ENCODE measurements at places on chromosomes 12 and 14. TPM values are rescaled to one million over a fixed set of nuclear protein-coding genes. Genes with fewer than 3 reads are reported as not detected.

DNA sequence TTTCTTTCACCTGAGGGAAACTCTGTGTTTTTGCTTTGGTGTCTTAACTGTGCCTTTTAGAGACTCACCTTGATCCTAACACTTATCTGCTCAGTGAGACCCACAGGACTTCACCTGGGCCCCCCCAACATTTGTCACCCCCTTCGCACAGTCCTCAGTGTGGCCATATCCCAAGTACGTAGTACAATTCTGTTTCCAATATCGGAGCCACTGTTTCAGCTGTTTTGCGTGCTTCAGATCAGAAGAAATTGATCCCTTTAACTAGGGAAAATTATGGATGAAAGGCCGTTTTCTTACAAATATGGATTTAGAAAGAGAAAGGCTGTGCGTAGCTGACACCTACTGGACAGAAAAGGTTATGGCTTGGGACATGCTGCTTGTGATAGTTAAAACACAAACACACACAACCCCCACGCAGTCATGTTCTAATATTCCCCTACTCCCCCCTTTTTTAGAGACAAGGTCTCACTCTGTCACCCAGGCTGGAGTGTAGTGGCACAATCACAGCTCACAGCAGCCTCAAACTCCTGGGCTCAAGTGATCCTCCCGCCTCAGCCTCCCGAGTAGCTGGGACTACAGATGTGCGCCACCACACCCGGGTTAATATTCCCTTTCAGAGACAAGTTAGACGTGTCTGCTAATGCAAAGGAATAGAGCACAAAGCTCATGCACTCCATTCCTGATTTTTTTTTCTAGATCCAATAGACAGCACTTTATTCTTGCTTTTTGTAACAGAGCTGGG is 3.6 kb upstream of the SLC7A8 start:
- DNase-seq, result no peak

Gene PPP1R36
- 0.24 TPM for polyA plus RNA-seq

DNA sequence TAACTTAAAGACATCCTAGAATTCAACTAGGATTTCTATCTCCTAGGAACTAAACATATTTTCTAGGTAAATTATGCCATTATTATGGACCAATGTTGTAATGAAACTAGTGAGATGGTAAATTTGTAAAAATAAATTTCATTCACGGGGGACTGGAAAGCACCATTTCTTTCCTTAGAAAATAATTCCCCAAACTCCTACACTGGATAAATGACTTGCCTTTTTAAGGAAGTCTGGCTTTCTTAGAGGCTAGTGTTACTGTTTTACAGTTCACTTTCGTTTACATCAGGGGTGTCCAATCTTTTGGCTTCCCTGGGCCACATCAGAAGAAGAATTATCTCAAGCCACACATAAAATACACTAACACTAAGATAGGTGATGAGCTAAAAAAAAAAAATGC is 3.3 kb downstream of the SLC39A9 start:
- no peak for DNase-seq

Gene TPI1
- 594 TPM for polyA plus RNA-seq

DNA sequence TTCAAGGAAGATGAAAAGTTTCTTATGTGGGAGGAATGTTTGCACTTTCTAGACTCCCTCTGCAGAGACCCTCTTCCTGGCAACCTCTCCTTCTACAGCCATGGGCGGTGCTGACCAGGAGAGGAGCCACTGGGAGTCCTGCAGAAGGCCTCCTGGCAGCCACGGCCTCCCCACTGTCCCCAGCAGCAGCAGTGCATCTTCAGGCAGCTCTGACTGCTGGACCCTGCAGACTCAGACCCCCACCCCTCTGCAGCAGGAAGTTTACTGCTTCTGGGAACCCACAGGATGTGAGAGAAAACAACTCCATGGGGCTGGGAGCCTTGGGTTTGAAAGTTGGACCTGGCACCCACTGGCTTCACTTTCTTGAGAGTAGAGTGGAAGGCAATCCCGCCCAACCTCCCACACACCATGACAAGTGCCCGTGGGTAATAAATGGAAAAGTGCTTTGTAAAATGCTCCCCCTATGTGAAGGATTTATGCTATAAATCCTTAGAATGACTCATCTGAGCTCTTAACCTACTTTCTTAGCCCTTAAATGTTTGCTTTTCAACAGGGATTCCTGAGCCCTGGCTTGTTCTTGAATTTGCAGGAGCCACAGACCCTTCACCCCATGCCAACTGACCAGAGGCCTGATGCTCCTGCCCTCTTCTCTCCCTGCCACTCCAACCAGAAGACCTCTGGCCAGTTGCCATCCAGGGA is 37.5 kb upstream of the DDX11 start:
- DNase-seq, result no peak

GRCh38 chr12:75690296-75690955 is 179.0 kb upstream of the KRR1 start:
- no peak for DNase-seq
